ENCODE measurements at places on chromosomes 4 and X.
A peak's percentile ranks its signal among the peaks of the same experiment; 100 is the strongest.

DNA sequence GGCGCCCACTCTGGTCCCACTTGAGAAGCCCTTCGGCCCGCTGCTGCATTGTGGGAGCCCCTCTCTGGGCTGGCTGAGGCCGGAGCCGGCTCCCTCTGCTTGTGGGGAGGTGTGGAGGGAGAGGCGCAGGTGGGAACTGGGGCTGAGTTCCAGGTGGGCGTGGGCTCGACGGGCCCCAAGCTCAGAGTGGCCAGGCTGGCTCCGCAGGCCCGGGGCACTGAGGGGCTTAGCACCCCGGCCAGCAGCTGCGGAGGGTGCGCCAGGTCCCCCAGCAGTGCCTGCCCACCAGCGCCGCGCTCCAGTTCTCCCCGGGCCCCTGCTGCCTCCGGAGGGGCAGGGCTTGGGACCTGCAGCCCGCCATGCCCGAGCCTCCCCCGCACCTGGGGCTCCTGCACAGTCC, 65.2 kb upstream of the SMIM10 start:
- no peak for DNase-seq

DNA sequence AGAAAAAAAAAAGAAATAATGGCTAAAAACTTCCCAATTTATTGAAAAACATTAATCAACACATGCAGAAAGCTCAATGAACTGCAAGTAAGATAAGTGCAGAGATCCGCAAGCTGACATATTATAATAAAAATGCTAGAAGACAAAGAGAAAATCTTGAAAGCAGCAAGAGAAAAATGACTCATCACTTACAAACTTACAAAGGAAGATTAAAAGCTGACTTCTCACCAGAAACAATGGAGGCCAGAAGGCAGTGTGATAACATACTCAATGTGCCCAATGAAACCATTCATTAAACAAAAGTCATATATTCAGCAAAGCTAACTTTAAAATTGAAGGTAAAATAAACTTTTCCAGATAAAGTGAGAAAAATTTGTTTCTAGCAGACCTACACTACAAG, 7.3 kb upstream of the BRWD3 start:
- DNase-seq, result no peak

GRCh38 chrX:104270916-104271512, 16.3 kb upstream of the ESX1 start:
- DNase-seq, result no peak

DNA sequence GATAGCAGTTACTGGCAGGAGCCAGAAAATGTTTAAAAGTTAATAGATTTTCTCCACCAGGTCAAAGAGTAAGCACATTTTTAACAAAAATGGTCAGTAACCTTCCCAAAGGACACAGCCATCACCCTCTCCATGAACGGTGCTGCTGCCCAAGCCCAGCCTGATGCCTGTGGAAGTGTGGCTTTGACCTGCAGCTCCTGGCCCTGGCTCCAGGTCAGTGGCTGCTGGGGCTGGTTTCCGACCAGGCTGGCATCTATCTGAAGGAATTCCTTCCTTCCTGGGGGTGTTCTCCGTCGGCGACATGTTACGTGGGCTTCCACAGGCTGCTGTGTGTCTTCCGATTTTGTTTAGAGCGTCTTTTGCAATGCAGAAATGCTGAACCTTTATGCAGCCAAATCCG, 61.7 kb downstream of the ACOX3 start:
- no peak for DNase-seq

DNA sequence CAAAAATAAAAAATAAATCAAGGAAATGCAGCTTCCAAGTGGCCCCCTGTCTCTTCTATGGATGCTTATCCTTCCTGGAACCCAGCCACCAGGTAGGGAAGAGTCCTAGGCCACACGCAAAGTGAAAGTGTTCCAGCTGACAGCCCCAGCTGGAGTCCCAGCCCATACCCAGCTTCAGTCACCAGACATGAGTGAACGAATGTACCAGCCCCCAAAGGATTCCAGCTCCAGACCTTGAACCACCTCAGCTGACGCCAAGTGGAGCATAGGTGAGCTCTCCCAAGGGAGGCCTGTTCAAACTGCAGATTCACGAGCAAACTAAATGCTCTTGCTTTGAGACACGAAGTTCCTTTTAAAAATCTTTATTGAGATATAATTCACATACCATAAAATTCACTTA, 62.0 kb downstream of the BCOR start:
- no peak for DNase-seq

- DNase-seq, result no peak
Measured at GRCh38 chr4:182688081-182688480, 229.1 kb downstream of the DCTD start.

- no peak for DNase-seq
Measured at GRCh38 chrX:140920416-140920815, 82.0 kb upstream of the SPANXB1 start.

- no peak for DNase-seq
Measured at GRCh38 chr4:82388405-82388804, 14.6 kb upstream of the HNRNPD start.

GRCh38 chr4:10179957-10180602, 63.5 kb upstream of the WDR1 start:
- peak; percentile 65 for DNase-seq

GRCh38 chrX:40933132-40933705, 152.0 kb upstream of the USP9X start:
- DNase-seq, result no peak

DNA sequence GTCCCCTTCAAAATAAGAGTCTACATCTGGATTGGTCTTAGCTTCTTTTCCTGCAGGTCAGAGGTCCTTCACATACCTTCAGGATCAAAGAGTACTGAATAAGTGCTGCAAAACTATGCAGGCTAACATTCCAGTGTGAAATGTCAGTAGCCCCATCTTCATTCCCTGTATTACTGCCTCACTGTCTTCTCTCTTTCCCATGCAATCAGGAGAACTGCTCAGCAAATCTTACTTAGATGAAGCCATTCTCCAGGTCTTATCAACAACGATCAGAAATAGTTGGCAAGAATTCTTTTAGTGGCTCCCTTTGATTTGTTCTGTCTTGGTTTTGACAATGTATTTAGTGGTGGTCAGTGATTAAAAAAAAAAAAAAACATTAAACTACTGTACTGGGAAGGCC, 26.0 kb upstream of the IQCM start:
- DNase-seq, result no peak

DNA sequence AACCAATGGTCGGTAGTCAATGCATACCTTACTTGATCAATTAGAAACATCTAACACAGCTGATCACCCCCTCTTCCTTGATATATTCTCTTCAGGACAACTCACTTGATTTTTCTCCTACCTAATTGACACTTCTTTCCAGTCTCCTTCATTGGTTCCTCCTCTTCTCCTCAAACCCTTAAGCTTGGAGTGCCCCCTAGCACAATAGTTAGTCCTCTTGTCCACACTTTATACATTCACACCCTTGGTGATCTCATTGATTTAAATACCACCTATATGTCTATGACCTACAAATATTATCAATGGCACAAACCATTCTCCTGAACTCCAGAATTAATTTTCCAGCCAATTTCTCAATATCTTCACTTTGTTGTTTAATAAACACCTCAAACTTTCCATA, 724.0 kb downstream of the ADGRL3 start:
- no peak for DNase-seq

- DNase-seq, result no peak
Measured at GRCh38 chr4:101862595-101862994, 72.1 kb downstream of the BANK1 start.

DNA sequence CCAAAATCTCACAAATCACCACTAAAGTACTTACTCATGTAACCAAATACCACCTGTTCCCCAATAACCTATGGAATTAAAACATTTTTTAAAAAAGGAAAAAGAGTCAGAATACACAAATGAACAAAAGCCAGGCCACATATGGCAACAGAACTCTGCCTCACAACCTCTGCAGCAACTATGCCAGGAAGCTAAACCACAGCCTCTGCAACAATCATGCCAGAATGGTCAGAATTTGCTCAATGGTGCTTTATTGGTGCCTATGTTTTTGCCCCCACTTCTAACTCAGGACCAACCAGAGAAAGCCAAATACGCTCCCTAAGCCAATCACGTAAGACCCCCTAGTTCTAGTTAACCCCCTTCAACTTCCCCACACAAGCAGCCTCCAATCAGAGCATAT, 69.6 kb downstream of the HOPX start:
- DNase-seq, result no peak

DNA sequence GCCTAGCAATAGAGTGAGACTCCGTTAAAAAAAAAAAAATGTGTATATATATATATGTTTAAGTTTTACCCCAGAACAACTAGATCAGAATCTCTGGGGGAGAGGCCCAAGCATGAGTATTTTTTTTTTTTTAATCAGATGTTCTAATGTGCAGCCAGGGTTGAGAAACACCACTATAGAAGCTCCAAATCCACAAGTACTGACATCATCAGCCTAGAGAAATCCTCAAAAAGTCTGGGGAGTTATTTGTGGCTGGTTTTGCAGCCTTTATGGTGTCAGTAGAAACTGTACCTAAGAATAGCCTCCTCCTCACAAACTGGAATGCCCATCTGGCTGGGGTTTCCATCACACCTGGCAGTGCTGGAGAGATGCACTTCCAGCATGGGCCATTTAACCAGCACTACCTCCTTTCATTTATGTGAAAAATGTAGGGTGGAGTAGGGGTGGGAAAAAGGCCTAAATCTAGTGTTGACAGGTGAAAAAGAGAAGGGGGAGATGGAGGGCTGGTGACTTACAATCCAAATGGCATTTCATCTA, 93.5 kb downstream of the CBLL2 start:
- DNase-seq, result peak; percentile 4

GRCh38 chrX:102672856-102673255, 21.6 kb downstream of the GPRASP1 start:
- no peak for DNase-seq

GRCh38 chrX:107348990-107349389, 100.5 kb upstream of the FRMPD3 start:
- no peak for DNase-seq

DNA sequence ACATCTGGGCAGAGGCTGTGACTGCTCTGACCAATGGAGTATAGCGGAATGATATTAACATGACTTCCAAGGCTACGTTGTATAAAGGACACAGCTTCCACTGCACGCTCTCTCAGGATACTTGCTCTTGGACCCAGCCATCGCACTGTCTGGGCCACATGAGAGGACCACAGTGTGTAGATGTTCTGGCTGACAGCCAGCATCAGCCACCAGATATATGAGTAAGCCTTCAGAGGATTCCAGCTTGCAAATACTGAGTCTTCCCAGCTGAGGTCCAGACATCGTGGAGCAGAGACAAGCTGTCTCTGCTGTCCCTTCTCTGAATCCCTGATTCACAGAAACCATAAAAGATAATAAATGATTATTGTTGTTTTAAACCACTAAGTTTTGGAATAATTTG, 146.8 kb upstream of the USP9X start:
- no peak for DNase-seq

DNA sequence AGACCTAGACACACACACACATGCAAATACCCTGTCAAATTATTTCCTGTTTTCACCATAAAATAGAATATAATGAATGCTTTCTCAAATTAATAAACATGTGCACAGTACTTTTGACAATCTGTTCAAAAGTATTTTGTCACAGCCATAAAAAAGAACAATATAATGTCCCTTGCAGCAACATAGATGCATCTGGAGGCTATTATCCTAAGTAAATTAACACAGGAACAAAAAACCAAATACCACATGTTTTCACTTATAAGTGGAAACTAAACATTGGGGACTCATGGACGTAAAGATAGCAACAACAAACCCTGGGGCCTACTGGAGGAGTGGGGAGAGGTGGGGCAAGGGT, 15.5 kb downstream of the RAB40A start:
- DNase-seq, result no peak

GRCh38 chr4:78057600-78058550, 752 bp downstream of the FRAS1 start:
- DNase-seq, result no peak

DNA sequence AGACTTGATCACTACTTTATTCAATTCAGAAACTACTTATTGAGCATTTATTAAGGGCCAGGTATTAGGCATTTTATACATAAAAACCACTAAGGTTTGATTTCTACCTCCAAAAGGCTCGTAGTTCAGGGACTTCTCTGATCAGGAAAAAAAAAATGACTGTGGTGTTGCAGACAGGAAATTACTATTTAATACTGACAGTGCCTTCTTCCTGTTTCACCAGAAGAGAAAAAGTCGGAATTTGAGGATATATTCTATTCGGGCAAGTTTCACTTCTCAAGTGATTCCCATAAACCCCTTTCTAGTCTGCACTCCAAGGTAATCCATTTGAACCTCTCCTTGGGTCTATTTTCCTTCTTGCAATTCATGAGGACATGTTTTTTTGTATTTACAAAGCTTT, 15.3 kb upstream of the TASL start:
- DNase-seq, result no peak

DNA sequence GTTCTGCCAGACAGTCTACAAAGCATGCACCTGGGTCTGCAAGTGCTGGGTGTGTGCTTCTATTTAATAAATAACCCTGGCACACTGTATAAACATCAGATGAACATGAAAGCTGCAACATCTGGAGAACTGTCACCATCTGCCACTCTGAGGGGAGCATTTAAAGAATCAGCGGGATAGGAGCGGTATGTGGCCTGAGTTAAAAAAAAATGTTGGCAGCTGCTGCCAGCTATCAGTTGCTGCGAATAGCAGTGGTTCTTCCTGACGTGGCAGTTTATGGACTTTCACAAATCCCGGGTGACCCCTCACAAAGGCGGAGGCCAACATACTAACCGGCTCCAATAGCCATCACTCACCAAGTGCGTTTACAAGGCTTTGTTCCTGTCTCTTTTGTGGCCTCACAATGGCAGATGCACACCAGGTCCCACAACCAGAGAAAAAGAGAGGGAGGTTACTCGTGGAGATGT, 95.1 kb downstream of the RASL11B start:
- no peak for DNase-seq

DNA sequence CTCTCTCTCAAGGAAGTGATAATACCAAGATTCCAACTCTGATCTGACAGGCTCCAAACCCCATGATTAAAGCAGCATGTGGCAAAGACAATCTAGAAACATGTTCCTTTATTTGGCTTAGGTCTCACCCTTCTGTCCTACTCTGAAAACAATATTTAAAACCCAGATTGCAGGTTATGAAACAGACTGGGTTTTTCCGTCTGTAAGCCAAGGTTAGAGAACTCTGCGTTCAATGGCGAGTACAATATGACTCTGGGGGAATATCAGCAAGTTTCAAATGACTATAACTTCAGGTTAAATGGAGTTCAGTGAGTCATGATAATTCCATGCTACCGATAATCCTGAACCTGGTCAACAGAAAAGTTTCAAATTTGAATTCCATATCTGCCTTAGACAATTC, 50.8 kb downstream of the ANAPC10 start:
- no peak for DNase-seq

- DNase-seq, result no peak
Measured at GRCh38 chr4:99362768-99363167, 10.2 kb upstream of the ADH1C start.

DNA sequence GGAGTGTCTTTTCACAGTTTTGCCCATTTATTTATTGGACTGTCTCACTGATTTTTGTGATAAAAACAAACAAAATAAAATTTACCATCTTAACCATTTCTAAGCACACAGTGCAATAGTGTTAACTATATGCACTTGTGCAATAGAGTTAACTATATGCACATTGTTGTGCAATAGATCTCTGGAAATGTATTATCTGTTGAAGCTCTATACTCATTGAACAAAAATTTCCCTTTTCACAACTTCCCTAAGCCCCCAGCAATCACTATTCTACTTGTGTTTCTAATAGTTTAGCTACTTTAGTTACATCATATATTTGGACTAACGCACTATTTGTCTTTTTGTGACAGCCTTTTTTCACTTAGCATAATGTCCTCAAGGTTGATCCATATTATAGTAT, 59.7 kb upstream of the BEX4 start:
- no peak for DNase-seq

GRCh38 chr4:73451981-73452747, 16.1 kb downstream of the AFP start:
- DNase-seq, result no peak

- DNase-seq, result no peak
Measured at GRCh38 chrX:103437147-103437873, 61.0 kb downstream of the BEX3 start.

Data from AG09309 (cell line).